ENCODE measurements at places on chromosomes 4 and X. TPM values are rescaled to one million over a fixed set of nuclear protein-coding genes. Genes with fewer than 3 reads are reported as not detected.

Gene CENPE
- total RNA-seq: 7.0 TPM

Gene NEIL3
- 2.3 TPM for total RNA-seq

Gene SEPSECS
- total RNA-seq: 6.7 TPM

Gene ARMCX2
- 29.7 TPM for total RNA-seq

Gene GAGE12E
- not detected for total RNA-seq

Gene ADH5
- 54.3 TPM for total RNA-seq

Gene HSFX2
- total RNA-seq: 0.25 TPM

Gene SH2D1A
- total RNA-seq: not detected

Gene RNF212
- 0.25 TPM for total RNA-seq

Gene TXK
- total RNA-seq: under 0.01 TPM

Gene HSFX4
- not detected for total RNA-seq

Gene SPIN4
- total RNA-seq: 6.8 TPM

Gene AR
- 0.26 TPM for total RNA-seq

Gene TBC1D8B
- 2.4 TPM for total RNA-seq

Gene UBQLN2
- total RNA-seq: 7.2 TPM

Gene ARHGAP4
- 5.1 TPM for total RNA-seq

Gene KCND1
- 0.25 TPM for total RNA-seq

Gene CENPVL3
- not detected for total RNA-seq

Gene AMOT
- total RNA-seq: 10.9 TPM

Gene FANCB
- 1.8 TPM for total RNA-seq

Gene ERVMER34-1
- under 0.01 TPM for total RNA-seq

Gene CD99
- 231 TPM for total RNA-seq

Gene MAGED4B
- 52.7 TPM for total RNA-seq

Gene MID2
- 38.1 TPM for total RNA-seq

Gene DRD5
- total RNA-seq: not detected

Gene MCF2
- under 0.01 TPM for total RNA-seq

Gene SH3D19
- total RNA-seq: 43.0 TPM

Gene FOXR2
- total RNA-seq: not detected

Gene CD40LG
- total RNA-seq: not detected

Gene SSX4B
- total RNA-seq: not detected

Gene TMPRSS11F
- total RNA-seq: not detected

Gene CLTRN
- total RNA-seq: not detected

Gene NAT8L
- under 0.01 TPM for total RNA-seq

Gene TRMT2B
- total RNA-seq: 17.1 TPM

Gene ARR3
- not detected for total RNA-seq

Gene POU3F4
- not detected for total RNA-seq

Gene ALB
- total RNA-seq: not detected
